ENCODE measurements at places on chromosomes 2 and 18.

GRCh38 chr2:98750593-98751282 is 19.8 kb upstream of the MGAT4A start:
- DNase-seq, result no peak

DNA sequence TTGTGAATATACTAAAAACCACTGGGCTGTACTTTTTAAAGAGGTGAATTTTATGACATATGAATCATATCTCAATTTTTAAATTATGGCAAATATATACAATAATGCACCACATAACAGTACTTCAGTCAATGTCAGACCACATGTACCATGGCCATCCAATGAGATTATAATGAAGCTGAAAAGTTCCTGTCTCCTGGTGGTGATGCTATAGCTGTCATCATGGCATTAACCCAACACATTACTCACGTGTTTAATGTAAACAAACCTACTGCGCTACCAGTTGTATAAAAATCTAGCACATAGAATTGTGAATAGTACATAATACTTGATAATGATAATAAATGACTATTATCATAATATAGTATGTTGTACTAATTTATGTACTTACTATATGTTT is 77.6 kb upstream of the ID2 start:
- no peak for DNase-seq

GRCh38 chr2:221484761-221485502 is 87.2 kb downstream of the EPHA4 start:
- no peak for DNase-seq

GRCh38 chr2:159855557-159856061 is 57.6 kb upstream of the CD302 start:
- no peak for DNase-seq

- no peak for DNase-seq
Observed at GRCh38 chr2:146229508-146230155, 1615.2 kb upstream of the ACVR2A start.

DNA sequence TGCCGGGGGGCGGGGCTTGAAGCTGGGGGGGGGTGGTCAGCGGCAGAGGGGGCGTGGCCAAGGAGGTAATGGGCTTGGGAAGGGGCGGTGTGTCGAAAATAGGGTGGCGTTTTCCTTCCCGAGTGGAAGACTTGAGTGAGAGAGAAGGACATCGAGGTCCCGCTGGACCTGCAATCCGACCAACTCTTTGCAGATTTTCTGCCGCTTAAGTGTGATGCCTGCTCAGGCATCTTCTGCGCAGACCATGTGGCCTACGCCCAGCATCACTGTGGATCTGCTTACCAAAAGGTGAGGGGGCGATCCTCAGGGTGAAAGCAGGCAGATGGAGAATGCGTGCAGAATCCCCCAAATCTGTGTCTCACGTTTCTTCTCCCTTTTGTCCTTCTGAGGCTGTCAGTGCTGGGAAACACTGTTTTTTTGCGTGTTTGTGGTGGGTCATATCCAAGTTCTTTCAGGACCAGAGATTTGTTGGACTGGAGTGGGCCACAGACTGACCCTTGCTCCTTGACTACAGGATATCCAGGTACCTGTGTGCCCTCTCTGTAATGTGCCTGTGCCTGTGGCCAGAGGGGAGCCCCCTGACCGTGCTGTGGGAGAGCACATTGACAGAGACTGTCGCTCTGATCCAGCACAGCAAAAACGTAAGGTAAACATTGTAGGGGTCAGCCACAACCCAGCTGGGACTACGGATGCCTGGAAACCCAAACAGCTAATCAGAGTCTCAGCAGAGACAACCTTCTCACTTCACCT is 727 bp downstream of the ZFAND2B start:
- DNase-seq, result no peak

DNA sequence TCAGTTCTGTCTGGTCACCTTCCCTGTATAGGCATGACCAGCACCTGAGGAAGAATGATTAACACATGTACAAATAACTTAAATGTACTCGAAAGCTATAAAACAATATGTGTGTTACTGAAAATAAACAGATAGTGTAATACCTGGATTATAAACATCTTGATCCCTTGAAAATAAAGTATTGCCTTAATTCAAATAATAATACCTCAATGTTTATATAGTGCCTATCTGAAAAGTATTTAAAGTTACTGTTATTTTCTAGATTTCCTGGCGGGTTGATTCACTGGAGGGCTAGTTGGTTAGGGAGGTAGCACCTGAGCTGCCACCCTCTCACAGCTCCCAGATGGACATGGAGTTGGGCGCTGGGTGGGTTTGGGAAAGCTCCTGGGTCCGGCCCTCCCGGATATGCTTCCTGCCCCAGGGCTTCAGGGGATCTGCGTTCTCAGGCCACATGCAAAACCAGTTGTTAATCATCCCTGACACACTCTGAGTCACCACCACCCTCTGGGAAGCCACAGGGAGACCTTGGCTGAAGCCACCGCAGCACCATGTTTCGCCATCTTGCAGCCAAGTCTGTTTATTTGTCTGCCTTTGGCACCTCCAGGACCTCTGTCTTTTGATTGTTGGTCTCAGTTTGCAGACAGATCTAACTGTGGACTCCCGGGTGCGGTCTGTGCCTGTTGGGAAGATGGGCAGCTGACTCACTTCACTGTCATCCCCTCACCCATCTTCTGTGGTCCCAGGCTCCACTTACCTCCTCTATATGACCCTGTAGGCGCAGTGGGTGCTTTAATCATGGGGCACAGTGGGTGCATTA is 35.3 kb downstream of the RAB31 start:
- DNase-seq, result peak; percentile 17

- DNase-seq, result no peak
Observed at GRCh38 chr2:11744631-11745394, 1.6 kb upstream of the LPIN1 start.

- peak; percentile 10 for DNase-seq
Observed at GRCh38 chr18:56235481-56236013, 402.8 kb downstream of the TXNL1 start.

GRCh38 chr18:23300231-23300805 is 152.8 kb upstream of the RIOK3 start:
- DNase-seq, result no peak

- no peak for DNase-seq
Observed at GRCh38 chr2:181780047-181780651, 99.8 kb upstream of the NEUROD1 start.

- DNase-seq, result peak; percentile 55
Observed at GRCh38 chr2:183070942-183071844, 7.4 kb upstream of the DUSP19 start.

GRCh38 chr2:9768388-9768787 is 74.9 kb upstream of the TAF1B start:
- DNase-seq, result peak; percentile 74

GRCh38 chr2:168518555-168519066 is 62.5 kb downstream of the CERS6 start:
- DNase-seq, result peak; percentile 10

All from nephron progenitor cell (in vitro differentiated cells).